Activated naive CD8-positive, alpha-beta T cell treated with anti-CD3 and anti-CD28 coated beads for 36 hours (primary cell): ENCODE measurements at places on chromosomes 5 and 9. TPM values are rescaled to one million over a fixed set of nuclear protein-coding genes. Genes with fewer than 3 reads are reported as not detected.

- DNase-seq = no peak
Measured at GRCh38 chr5:931570-932145, 39.0 kb downstream of the TRIP13 start.

DNA sequence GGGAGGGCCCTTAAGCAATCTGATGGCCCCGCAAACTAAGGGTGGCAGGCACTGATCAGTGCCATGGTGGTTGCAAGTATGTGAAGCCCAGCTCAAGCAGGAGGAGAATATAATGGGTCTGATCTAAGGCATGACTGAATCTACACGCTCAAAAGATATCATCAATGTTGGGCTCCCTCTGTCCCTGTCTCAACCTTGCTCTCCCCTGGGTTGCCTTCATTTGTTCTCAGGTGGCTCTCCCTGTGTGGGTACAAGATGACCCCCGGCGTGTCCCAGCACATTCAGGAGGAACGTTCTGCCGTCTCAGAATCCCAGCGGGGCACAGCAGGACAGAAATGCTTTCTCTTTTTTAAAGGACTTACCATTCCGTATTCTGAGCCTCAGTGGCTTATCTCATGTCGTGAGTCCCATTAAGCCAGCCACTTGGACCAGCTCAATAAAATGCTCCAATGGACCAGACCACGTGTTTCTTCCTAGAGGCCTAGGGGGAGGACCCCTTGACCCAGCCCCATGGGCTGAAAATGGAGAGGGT is 12.0 kb upstream of the RNF130 start:
- no peak for DNase-seq

Gene GCNT1
- 4.3 TPM for total RNA-seq

Gene SEMA5A
- not detected for total RNA-seq
